ENCODE measurements at places on chromosomes 7 and 10. TPM values are rescaled to one million over a fixed set of nuclear protein-coding genes. Genes with fewer than 3 reads are reported as not detected.

DNA sequence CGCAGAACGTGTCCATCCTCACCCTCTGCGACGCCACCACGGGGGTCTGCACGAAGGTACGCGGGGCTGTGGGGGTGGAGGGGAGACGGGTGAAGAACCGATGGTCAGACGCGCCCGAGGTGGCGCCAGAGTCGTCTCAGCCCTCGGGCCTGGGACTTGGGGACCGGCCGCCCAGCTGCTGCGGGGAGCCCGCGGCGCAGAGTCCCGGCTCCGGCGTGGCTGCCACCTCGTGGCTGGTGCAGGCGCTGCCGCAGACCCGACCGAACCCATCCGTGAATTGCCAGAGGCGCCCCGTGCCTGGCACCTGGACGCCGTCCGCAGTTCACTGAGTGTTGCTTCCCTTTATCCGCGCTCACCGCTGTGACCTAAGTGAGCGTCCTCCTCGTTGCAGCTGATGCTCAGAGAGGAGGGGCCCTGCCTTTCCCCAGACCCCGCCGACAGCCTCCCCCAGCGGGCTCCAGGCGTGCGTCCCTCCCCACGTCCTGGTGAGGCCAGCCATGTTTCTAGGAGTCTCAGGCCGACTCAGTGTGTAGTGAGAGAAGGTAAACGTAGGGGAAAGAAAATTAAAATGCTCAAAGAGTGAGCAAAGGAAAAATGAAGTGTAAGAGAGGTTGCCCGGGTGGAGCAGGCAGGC is 208.7 kb downstream of the PAXIP1 start:
- H3K27ac ChIP-seq = no peak overlapping the region
- H3K27me3 ChIP-seq = no peaks in the 10 kb centered on the region

GRCh38 chr10:23067939-23068775 is 27.2 kb upstream of the MSRB2 start:
- H3K4me1 ChIP-seq = peaks cover 36% of the 10 kb centered on the region
- H3K27me3 ChIP-seq = no peaks in the 10 kb centered on the region
- no peaks in the 10 kb centered on the region for H3K36me3 ChIP-seq
- H3K4me3 ChIP-seq = no peak overlapping the region

The STMP1 gene
- 10.2 TPM for total RNA-seq

The CASD1 gene
- 32.7 TPM for total RNA-seq

DNA sequence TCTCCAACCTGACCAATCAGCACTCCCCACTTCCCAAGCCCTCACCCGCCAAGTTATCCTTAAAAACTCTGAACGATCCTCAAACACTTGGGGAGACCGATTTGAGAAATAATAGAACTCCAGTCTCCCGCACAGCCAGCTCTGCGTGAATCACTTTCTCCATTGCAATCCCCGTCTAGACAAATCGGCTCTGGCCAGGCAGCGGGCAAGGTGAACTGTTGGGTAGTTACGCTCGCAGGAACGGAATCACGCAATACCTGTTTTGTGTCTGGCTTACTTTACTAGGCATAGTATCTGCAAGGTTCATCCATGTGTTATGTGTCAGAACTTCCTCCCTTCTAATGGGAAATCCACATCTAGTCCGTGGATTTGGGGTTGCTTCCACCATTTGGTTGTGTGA is 271.7 kb downstream of the ZMYND11 start:
- peaks cover 3% of the 10 kb centered on the region for H3K4me1 ChIP-seq
- H3K27me3 ChIP-seq = no peaks in the 10 kb centered on the region
- no peak overlapping the region for H3K4me3 ChIP-seq
- H3K36me3 ChIP-seq = peaks cover 24% of the 10 kb centered on the region

The LRRC18 gene
- total RNA-seq = not detected

DNA sequence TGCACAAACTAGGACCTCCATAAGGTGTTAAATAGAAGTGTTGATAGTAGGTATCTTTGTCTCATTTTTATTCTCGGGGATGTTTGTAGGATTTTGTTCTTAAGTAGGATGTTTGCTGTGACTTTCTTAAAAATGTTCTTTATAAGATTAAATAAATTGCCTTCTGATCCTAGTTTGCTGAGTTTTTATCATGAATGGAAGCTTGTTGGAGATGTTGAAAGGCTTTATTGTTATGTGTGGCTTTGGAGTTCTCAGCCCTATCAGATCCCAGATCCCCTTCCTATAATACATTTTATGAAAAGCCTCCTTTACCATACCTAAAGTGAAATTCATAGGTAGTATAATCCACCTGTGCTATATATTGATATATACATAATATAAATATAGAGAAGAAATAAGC is 40.1 kb downstream of the NHLRC2 start:
- H3K27me3 ChIP-seq = no peaks in the 10 kb centered on the region
- H3K27ac ChIP-seq = no peak overlapping the region
- DNase-seq = no peak
- peaks cover 9% of the 10 kb centered on the region for H3K36me3 ChIP-seq
- peaks cover 7% of the 10 kb centered on the region for H3K4me1 ChIP-seq
- H3K4me3 ChIP-seq = no peak overlapping the region

DNA sequence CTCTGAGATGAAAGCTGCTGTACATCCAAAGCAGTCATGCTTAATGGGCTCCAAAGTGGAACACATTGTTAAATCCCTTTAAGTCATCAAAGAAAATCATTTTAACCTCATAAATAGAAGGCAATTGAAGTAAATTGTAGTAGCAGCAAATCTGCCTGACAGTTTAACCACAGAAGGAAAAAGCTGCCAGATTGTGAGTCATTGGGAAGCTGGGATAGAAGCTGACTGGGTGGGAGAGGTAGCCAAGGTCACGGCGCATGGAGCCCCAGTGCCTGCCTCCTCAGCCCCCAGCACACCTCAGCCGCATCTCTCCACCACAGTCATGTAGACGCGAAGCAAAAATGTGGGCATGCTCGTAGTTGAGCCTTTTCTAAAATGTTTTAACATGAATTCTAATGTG is 44.0 kb downstream of the TARP start:
- no peaks in the 10 kb centered on the region for H3K4me1 ChIP-seq
- no peak for DNase-seq
- peaks cover 9% of the 10 kb centered on the region for H3K36me3 ChIP-seq
- no peaks in the 10 kb centered on the region for H3K27me3 ChIP-seq
- no peak overlapping the region for H3K4me3 ChIP-seq

DNA sequence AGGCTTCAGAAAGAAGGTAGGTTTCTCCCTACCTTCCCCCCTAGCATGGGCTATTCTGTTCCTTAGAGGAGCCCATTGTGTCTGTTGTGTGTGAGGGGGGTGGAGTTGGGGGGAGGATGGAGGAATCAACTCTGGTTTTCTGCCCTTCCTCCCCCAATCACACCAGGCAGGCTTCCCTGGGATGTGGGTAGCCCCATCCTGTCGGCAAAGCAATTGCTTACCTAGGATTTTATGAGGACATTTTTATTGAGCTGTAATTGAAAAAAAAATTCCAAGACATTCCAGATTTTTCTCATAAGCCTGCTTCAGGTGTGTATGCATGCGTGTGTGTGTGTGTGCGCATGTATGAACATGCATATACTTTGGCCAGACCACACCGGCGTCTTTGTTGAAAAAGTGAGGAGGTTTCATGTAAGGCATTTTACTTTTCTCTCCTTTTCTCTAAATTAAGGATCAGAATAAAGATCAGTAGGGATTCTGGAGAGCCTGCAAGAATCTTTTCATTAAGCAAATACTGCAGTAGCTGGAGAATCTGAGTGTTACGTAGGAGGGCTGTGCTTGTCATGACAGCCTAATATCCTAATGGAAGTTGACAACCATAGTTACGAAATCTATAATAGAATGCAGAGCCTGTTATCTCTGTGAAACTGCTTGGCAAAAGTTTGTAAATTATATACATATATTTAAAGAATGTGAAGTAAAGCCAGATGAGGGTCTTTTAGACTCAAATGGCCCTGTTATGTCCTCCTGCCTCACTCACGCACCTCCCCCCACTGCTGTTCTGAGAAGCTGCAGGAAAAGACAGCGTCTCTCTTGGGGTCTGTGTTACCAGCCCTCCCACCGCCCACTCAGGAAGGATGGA is 27.3 kb upstream of the SAMD8 start:
- no peak overlapping the region for H3K27ac ChIP-seq
- DNase-seq = no peak
- H3K4me1 ChIP-seq = no peaks in the 10 kb centered on the region
- no peaks in the 10 kb centered on the region for H3K27me3 ChIP-seq
- no peak overlapping the region for H3K4me3 ChIP-seq

GRCh38 chr10:35600193-35600592 is 4.9 kb upstream of the GJD4 start:
- no peak for DNase-seq
- no peaks in the 10 kb centered on the region for H3K36me3 ChIP-seq
- H3K4me3 ChIP-seq = no peak overlapping the region
- H3K4me1 ChIP-seq = no peaks in the 10 kb centered on the region
- H3K27me3 ChIP-seq = no peaks in the 10 kb centered on the region

DNA sequence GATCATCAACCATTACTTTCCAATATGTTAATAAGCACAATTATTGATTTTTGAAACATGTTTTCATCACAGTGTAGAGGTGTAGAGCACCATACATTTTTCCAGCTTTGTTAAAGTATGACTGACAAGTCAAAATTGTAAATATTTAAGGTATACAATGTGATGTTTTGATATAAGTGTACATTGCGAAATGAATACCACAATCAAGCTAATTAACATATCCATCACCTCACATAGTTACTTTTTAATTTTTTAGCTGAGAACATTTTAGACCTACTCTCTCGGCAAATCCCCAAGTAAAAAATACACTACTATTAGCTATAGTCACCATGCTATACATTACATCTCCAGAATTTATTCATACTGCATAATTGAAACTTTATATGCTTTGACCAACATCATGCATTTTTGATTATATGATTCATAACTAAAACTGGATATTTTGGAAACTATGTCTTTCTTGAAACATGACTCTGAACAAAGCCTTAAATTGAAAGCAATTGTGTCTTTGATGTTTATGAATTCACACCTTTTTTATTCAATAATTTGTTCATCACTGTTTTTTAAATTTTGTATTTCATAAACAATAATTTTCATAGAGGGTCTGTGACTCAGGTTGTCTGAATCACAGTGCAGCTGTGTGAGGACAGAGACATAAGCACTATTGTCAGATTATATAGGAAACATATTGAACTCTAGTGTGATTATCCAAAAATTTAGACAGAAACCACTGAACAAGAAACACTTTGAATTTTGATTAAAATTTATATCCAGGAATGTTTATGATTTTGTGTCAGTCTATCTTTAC is 486.1 kb downstream of the SEMA3D start:
- H3K4me1 ChIP-seq = no peaks in the 10 kb centered on the region
- H3K4me3 ChIP-seq = no peak overlapping the region
- no peaks in the 10 kb centered on the region for H3K27me3 ChIP-seq
- H3K36me3 ChIP-seq = no peaks in the 10 kb centered on the region

The CYP2C19 gene
- total RNA-seq = not detected

GRCh38 chr7:117458977-117459583 is 20.7 kb upstream of the CFTR start:
- DNase-seq = no peak
- H3K4me1 ChIP-seq = no peaks in the 10 kb centered on the region
- H3K27me3 ChIP-seq = no peaks in the 10 kb centered on the region
- H3K4me3 ChIP-seq = no peak overlapping the region
- H3K27ac ChIP-seq = no peak overlapping the region
- no peaks in the 10 kb centered on the region for H3K36me3 ChIP-seq

GRCh38 chr7:149081914-149082313 is 8.6 kb downstream of the ZNF786 start:
- no peak for DNase-seq
- H3K4me1 ChIP-seq = no peaks in the 10 kb centered on the region
- no peak overlapping the region for H3K4me3 ChIP-seq
- H3K27ac ChIP-seq = no peak overlapping the region

- no peak overlapping the region for H3K4me3 ChIP-seq
- DNase-seq = no peak
- H3K27ac ChIP-seq = no peak overlapping the region
- no peaks in the 10 kb centered on the region for H3K27me3 ChIP-seq
- peaks cover 15% of the 10 kb centered on the region for H3K4me1 ChIP-seq
Observed at GRCh38 chr7:22934023-22934422, 79.9 kb downstream of the HYCC1 start.

The SSC4D gene
- 3.6 TPM for total RNA-seq

The TBRG4 gene
- 40.7 TPM for total RNA-seq

GRCh38 chr7:98399890-98400541 is 874 bp downstream of the BAIAP2L1 start:
- DNase-seq = no peak
- H3K36me3 ChIP-seq = no peaks in the 10 kb centered on the region
- H3K4me1 ChIP-seq = no peaks in the 10 kb centered on the region
- no peak overlapping the region for H3K4me3 ChIP-seq

DNA sequence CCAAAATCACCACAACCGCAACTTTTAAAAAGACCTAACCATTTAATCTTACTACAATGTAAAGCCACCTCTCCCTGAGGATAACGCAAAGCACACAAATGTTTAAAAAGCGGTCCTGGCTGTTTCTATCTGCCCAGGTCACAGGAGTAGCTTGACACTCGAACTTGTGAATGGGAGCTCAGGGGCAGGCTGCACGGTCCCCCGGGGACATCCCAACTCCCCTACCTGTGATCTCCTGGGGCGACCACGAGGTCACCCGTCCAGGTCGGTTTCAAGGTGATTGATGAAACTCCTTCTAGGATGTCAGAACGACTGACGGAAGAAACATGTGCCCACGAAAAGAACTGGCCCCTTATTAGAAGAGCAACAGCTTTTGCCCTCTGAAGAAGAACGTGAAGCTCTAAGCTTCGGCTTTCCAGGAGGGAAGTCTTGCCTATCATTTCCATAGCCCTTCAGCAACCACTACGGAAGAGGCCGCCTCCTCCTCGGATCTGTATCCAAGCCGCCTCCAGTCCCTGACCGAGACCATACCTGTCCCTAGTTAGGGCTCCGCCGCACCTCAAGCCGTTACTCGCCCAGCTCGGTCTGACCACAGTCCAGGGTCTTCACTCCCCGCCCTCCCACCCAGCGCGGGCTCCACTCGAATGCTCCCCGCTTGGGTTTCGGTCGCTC is 459 bp downstream of the CYCS start:
- H3K4me3 ChIP-seq = peak overlapping the region; percentile 89
- H3K36me3 ChIP-seq = no peaks in the 10 kb centered on the region
- peak overlapping the region; percentile 97 for H3K27ac ChIP-seq
- peak; percentile 66 for DNase-seq
- no peaks in the 10 kb centered on the region for H3K27me3 ChIP-seq

DNA sequence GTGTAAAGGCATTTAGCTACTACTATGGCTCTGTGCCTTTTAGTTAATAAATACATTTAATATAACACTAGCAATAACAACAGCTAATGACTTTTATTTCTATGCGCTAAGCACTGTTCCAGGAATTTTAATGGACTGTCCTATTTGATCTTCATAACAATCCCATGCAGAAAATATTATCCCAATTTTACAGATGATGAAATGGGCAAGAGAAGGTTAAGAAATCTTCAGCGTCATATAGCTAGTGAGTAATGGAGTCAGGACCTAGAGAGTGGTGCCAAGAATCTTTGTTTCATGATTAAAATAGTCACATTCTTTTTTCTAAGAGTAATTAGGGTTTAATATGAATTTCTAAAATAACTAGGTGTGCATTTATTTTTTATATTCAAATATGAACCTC is 32.4 kb downstream of the ACTA2 start:
- no peaks in the 10 kb centered on the region for H3K36me3 ChIP-seq
- H3K4me3 ChIP-seq = no peak overlapping the region
- H3K27me3 ChIP-seq = no peaks in the 10 kb centered on the region
- no peaks in the 10 kb centered on the region for H3K4me1 ChIP-seq

The GRM3 gene
- not detected for total RNA-seq

All from sigmoid colon (tissue), 7 donors.